NCI-H1105 treated with DMSO at 0.1 percent for 48 hours (cell line): ENCODE measurements at places on chromosomes 6 and 20.

DNA sequence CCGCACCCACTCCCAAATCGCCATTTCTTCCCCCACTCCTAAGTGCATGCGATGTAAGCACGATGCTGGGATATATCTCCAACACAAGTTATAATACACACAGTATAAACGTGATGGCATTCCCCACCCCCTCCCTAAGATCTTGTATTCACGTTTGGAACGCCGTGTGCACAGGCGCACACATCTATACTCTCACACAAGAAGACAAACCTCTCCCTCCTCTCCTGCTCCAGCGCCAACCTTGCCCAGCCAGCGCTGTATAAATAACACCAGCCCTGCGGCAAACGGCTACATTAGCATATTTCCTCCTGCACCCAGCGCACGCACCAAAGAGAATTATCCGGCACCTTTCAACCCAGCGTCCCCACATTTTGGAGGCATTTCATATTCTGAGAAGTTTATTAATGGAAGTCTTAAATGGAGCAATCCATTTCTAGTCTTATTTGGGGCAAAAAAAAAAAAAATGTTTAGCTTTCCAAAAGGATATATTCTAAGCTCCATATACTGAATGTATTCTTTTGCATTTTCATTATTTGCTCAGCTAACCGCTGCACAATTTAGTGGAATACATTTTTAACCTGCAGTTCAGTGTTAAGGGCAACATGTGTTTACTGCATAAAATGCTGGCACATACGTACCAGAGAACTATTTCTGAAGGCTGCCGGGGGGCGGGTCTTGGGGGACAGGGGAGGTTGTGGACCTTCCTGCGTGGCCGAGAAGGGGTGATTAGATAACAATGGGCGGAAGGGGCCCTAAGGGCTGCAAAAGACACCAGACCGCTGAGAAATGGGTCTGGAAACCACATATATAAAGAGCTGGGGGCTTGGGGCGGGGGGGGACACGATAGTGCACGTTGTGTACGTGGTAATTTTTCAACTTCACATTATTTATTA is 1.1 kb upstream of the SLC22A23 start:
- peak; percentile 73 for DNase-seq

GRCh38 chr20:49868538-49868937 is 46.8 kb downstream of the SPATA2 start:
- no peak for DNase-seq

GRCh38 chr20:23445596-23446217 is 6.2 kb downstream of the CSTL1 start:
- no peak for DNase-seq

DNA sequence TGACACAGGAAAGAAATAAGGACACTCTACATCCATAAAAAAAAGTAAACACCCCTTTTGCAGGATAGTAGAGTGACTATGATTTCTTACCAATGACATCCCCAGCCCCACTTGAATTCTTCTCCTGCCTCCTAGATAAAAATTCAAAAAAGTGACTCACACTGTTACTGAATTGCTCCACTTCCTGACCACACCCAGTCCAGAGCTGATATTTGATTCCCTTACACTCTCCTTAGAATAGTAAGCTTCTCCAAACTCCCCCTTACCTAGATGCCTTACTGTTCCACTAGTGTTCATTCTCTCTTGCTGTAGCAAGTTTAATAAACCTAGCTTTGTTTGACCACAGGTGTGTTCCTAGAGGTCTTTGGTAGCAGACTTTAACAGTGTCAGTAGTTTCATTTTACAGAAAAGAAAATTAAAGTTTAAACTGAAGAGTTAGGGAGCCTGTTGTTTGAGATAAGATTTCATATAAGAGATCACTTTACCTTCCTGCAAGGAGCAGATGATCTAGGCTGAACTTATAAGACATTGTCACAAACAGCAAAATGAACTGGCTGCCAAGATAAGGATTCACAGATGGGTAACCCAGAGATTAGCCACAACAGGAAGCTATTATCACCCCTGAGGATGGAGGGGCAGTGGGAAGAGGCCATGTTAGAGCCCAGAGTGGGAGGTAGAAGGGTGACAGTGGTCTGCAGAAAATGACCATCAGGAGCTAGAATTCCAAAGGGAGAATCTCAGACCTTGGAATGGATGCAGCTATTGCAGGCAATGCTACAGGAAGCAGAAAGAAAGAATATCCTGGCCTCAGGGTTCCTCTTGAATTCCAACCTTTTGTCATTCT is 28.4 kb upstream of the BTN3A2 start:
- DNase-seq: no peak

GRCh38 chr6:166565084-166565967 is 21.2 kb downstream of the RAMACL start:
- no peak for DNase-seq

- peak; percentile 9 for DNase-seq
These were observed 10.8 kb upstream of the NHSL1 start for GRCh38 chr6:138510093-138510492.

GRCh38 chr20:12722091-12722490 is 286.7 kb upstream of the SPTLC3 start:
- DNase-seq: no peak

DNA sequence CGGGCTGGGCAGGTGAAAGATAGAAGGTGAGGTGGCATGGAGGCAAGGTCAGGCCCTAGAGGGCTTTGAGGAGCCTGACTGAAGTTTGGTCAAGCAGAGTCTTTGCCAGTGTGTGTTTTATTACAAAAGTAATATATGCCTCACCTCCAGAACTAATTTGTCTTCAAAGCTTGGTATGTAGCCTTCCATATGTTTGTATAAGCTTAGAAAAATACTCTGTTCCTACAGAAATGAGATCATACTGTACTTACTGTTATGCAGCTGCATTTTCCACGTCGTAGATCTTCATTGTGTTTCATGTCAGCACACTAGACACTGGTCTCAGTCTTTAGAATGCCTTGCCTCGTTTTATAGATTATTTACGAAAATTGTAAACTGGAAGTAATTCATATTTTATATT is 61.8 kb downstream of the ANKS1A start:
- DNase-seq: no peak

- DNase-seq: no peak
These were observed 615.4 kb downstream of the MAFB start for GRCh38 chr20:40073535-40074111.

DNA sequence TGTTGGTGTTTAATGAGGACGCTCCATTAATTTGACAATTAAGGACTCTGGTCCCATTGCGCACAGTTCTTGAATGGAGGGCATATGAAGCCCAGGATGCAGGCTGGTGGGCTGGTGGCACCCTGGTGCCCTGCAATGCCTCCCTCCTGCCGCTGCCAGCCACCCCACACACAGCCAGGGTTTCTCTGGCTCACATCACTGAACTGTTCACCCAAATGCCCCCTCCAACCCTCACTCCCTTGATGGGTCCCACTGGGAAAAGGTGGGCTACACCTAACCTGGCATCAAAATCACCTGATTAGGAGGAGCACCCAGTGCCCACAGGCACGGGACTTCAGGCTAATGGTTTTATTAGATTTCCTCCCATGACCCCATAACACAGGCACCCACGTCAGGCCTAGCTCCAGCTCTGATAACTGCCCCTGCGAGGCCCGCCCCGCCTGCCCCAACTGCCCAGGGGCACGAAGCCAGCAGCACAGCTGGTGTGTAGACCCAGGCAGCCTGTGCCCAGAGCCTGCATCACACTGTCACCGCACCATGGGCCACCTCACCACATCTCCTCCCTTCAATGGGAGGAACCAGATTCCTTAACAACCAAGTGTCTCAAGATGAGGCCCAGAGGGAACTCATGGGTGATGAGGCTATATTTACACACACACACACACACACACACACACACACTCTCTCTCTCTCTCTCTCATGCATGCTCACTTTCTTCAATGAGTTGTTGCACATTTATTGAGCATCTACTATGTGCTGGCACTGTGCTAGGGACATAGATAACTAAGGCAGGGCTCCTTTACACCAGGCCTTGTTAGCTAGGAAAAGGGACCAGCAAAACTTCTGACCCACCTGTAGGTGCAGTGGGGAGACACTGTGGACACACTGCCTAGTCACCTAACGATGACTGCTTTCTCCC is 107.3 kb downstream of the NOL4L start:
- no peak for DNase-seq

GRCh38 chr6:46967826-46968349 is 46.1 kb upstream of the ADGRF5 start:
- DNase-seq: no peak

DNA sequence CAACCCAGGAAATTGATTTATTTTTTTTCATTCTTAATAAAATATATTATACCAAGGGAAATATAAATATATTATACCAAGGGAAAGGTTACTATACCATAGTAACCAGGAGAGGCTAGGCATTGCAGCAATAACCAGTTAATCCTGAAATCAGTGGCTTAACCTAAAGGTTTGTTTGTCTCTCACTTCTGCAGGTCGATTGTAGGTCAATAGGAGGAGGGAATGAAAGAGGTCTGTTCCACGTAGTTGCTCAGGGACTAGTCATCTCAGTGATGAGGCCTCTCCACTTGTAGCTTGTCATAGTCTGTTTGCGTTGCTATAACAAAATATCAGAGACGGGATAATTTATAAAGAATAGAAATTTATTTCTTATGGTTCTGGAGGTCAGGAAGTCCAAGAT is 168.0 kb downstream of the GJA1 start:
- no peak for DNase-seq

DNA sequence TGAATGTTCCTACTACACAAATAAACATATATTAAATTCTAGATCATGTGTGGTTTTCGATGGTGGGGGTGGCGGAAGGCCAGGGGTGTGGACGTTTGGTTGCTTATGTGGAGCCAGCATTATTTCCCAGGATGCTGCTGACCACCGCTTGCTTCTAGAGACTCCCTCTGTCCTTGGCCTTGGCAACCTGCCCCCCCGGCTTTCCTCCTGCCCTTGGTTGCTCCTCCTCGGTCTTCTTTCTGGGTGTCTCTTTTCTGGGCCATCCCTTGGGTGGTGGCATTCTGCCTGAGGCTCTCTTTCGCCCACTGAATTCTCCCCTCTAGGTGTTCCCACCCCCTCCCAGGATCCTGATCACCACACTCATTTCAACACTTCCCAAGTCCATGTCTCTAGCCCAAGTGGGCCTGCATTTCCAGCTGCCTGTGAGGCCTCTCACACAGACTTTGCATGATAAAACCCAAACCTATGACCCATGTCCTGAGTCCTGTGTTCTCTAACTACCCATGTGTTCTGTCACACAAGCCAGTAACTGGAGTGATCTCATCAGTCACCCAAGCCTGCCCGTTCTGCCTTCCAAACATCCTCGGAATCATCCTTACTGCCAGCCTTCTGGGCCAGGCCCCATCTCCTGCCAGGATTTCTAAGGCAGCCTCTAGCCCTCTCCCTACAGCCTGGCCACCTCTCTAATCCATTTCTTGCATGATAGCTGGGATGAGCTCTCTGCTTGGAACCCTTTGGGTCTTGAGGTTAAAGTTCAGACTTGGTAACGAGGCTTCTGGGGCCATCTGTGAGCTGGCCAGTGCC is 71.2 kb downstream of the CDS2 start:
- DNase-seq: no peak

DNA sequence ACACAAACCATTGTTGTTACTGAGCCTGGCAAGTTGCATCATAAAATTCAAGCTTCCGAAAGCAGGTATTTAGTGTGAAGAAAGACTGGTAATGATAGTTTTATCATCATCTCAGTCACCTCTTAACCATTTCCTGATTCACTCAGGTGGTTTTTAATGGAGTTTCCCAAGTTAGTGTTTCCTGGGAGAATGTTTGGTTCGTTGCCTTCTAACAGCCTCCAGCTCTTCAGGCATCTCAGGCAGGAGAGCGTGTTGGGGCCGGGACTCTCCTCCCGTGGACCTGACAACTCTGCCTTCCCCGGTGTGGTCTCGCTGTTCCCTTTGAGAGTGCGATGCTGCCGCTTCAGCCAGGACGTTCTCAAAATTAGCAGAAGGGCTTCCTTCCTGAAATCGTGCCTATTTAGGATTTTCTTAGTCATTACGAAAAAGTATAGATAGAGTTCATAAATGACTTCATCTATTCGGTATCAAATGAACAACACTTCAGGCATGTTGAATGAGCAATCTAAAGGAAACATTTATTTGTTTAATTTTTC is 105.0 kb upstream of the QKI start:
- DNase-seq: no peak

DNA sequence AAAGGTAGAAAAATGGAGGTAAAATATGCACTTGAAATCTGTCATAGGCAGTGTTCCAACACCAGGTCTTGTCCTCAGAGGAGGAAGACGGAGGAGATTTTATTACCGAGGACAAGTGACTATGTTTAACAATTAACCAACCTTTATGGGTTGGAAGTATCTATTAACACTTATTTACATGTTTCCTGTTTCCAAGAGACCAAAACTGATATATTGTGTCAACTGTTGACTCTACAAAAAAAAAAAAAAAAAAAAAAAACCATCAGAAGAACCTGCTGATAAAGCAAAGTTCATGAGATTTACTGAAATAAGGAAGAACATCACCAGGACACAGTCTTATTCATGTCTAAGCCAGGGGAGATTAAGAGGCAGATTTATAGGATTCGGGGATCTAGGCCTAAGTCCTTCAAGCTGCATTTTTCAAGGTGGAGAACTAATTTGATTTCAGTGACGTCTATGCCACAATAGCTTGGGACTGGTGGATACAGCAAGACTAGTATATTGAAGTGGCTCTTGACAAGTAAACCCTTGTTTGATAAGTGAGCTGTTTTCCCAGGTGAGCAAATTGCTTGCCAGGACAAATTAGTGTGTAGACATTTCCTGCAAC is 126.6 kb upstream of the NAA20 start:
- peak; percentile 61 for DNase-seq

DNA sequence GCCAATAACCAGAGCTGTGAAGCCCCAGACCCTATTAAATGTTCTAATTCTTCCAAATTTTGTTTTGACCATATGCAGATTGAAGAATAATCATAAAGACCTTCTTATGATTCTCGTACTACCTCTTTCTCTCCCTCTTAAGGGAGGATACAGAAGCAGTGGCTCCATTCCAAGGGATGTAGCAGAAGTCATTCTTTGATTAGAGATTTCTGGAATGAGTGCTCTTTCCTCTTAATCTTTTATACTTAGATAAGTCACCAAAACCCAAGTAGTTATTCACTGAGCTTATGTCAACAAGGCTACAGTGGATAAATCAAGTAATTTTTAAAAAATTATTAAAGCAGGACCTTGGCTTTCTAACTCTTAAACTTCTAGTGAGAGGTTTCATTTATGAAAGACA is 266.0 kb upstream of the STXBP5 start:
- no peak for DNase-seq

DNA sequence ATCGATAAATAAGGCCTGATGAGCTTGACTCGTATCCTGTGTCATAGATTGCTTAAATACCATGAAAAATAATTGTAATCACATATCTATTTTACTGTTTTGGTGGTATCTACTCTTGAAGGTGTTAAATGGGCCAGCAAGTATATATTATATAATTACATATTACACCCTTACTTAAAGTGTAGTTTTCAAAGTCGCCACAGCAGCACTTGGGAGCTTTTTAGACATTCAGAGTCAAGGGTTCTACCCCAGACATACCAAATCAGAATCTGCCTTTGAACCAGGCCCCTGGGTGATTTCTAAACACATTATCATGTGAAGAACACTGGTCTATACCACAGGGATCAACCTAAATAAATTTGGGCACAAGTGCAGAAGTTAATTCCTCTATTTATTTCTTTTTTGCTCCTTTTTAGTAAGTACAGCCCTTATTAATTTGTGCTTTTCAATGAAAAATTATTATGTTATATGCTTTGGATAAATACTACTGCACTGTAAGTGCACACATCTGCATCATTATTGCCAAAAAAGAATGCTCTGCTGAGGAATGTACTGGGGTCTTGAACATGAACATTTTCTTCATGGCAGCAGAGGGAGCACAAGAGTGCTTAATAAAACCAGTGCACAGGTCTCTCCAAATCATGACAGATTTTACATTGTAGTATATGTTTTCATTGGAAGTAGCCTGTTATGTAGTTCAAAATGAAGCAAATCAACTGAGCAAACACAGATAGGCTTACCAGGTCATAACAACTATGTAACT is 3.1 kb upstream of the ATXN1 start:
- DNase-seq: peak; percentile 17
